Small intestine (tissue), 16 donors: ENCODE measurements at places on chromosomes 16 and 17.

- DNase-seq: no peak
Observed at GRCh38 chr16:81210807-81211206, 27.7 kb upstream of the BCO1 start.

DNA sequence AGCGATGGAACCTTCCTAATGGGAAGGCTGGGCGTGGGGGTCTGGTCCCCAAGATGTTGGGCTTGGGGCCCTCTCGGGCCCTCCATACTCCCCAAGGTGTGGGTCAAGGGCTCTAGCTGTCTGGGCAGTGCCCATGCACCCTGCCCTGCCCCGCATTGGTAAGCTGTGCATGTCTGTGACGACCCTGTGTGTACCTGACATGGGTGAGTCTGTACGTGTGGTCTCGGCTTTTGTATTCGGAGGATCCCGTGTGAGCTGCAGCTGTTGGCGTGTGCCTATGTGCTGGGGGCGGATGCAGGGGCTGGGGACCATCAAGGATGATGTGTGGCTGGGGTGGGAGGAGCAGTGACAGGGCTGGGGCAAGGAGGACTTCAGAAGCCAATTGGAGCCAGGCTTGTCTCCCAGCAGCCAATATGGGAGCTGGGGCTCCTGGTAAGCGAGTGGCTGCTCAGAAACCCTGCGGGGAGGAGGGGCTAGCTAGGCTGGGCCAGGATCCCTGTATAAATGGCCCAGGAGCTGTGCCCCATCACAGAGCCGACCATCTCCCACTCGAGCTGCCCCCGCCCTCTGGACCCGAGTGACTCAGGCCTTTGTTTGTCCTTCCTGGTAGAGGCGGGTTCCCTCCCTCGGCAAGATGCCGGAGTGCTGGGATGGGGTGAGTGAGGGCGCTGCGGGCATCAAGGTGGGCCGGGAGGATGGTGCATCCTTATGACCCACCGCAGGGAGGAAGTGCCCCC, at the start of gene NDRG4:
Gene NDRG4, plus strand, starts transcription at position 529 of the 737 bp plus-strand sequence. Its CDS starts 106 bp downstream, at position 635.
- DNase-seq: peak; percentile 47

DNA sequence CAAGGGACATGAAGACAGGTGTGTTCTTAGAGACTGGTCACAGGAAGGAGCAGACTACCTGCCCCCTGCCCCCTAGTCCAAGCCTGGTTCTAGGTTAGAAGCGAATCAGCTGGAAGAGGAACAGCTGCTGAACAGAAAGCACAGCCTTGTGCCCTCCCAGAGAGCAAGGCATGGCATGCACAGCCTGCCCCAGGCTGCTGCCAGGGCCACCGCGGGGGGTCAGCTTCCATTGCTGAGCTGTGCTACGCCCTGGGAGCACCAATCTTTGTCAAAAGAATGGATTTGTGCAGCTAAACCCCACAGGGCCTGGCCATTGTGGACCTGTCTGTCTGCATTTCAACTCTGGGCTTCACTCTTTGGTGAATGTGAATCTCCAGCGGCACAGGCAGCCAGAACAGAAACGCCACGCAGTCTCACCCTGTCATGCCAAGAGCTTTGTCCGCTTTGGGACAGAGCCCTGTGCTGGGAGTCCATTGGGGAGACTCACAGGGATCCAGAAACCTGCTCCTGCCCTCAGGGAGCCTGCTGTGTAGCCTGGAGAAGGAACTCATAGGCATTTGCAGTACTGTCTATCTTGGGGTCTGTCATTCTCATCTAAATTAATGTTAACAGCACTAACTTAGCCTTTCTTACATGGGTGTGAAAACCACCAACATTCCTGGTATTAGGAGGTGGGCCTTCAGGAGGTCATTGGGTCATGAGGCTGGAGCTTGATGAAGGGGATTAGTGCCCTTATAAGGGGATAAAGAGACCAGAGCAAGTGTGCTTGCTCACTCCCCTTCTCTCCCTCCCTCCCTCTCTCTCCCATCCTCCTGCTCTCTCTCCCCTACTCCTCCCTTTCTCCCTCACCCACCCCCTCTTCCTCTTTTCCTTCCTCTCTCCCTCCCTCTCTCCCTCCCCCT, 25.6 kb upstream of the CDRT4 start:
- no peak for DNase-seq

DNA sequence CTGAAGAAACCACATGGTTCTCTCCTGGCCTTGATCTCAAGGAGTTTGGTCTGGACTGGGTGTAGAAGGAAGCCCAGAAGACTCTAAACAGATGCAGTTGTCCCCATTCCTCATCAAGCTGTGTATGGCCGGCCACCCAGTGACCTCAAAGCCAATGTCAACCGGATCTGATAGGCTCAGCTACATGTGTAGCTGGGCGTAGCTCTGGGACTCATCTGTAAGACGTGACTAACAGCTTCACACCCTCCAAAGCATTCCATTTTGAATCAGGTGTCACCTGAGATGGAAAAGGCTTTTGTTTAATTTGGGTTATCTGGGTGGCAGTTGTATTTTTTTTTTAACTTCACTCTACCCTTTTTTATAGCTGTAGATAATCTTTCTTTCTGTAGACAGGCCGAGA, 130.4 kb downstream of the ABCC12 start:
- DNase-seq: no peak

- peak; percentile 95 for DNase-seq
Observed at GRCh38 chr16:88810912-88811768, 588 bp downstream of the APRT start.

DNA sequence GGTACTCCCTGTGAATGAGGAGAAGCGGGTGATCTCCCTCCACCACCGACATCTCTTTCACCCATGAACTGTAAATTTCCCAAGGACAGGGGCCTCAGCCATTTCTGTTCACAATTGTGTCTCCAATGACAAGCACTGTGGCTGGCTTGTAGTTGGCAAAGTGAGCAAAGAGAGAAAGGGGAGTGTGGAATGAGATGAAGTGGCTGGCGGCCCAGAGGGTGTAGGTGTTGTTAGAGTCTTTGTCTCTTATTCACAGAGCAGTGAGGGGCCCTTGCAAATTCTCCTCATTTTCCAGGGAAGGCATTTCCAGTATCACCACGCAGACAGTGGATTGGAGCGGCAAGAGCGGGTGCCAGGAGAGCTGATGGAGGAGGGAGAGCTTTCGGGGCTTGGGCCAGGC, 411.7 kb upstream of the EEF2KMT start:
- DNase-seq: no peak

- peak; percentile 67 for DNase-seq
Observed at GRCh38 chr16:4613636-4614570, 785 bp downstream of the UBALD1 start.

DNA sequence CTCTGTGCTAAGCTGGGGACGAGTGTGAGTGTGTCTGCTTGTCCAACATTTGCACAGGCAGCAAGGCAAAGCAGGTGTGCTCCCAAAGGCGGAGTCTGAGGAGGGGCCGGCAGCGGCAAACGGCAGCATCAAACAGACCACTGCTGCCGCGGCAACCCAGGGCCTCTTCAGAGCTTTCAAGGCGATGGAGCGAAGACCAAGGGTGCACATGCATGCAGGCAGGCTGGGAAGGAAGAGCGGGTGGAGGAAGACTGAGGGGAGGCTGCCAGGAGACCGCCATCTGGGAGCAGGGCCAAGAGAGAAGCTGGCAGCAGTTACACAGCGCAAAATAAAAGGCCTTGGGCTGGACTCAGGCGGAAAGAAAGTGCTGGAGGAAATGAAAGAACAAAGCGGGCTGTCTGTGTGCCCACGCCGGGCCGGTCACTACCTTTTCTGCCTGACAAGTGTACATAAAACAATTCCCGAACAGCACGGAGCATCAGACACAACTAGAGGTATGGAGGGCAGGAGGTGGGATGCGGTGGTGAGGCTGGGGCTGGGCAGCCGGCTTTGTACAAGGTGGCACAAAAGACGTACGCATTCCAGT, 8.5 kb downstream of the TIMM22 start:
- DNase-seq: no peak

GRCh38 chr17:40224718-40225550, 5.8 kb downstream of the WIPF2 start:
- DNase-seq: no peak

- no peak for DNase-seq
Observed at GRCh38 chr17:31888124-31888523, 13.4 kb downstream of the UTP6 start.

GRCh38 chr17:2102931-2103809, 48.3 kb downstream of the HIC1 start:
- DNase-seq: no peak

- peak; percentile 75 for DNase-seq
Observed at GRCh38 chr17:51118330-51119195, 2.1 kb downstream of the SPAG9 start.

- DNase-seq: no peak
Observed at GRCh38 chr17:77770331-77771105, 188.0 kb upstream of the TNRC6C start.

- no peak for DNase-seq
Observed at GRCh38 chr17:9677411-9677810, 32.1 kb downstream of the USP43 start.

GRCh38 chr16:72879846-72880245, 168.1 kb downstream of the ZFHX3 start:
- no peak for DNase-seq

- DNase-seq: no peak
Observed at GRCh38 chr17:81082177-81083073, 47.5 kb downstream of the BAIAP2 start.

DNA sequence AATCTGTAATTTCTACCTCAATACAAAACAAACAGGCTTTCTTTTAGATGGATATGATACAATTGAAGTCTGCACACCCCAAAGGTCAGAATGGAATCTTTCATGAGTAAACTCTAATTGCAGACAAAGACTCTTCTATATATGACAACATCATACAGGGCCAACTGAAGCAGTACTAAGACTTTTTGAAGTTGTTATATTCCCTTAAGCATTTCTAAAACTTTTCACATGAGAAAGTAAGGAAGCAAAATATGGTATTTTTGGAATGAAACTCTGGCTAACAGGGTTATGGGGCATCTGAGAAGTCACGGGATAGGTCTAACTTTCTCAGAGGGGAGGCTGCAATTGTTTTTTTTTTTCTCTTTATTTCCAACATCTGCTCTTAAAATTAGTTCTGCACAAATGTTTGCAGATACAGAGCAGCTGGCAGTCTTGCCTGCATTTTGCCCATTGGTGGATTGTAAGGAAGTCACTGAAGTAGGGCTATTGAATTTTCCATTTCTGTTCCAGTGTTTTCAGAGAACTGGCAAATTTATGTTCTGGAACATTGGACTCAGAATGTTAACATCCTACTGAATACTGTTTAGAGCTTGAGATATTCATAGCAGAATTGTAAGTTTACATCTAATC, 59.1 kb downstream of the SSH2 start:
- no peak for DNase-seq

- DNase-seq: no peak
Observed at GRCh38 chr16:886084-886543, 84.7 kb downstream of the LMF1 start.

DNA sequence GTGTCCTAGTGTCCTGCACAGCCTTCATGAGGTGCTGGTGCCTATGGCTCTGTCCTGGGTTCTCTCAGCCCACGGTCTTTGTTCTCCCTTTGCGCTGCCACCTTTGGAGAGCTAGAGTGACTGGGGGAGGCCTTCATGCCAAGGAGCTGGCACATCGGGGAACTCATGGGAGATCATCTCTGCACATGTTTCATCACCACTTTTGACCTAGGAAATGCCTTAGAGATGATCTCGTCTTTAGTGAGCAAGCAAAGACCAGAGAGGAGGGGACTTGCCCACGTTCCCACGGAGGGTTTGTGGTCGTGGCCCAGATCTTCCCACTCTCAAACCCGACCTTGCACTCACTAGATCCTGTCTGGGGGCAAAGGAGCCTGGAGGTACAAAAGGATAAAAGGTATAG, 23.5 kb downstream of the TBX4 start:
- no peak for DNase-seq

- no peak for DNase-seq
Observed at GRCh38 chr16:54455030-54455725, 168.6 kb upstream of the IRX3 start.

DNA sequence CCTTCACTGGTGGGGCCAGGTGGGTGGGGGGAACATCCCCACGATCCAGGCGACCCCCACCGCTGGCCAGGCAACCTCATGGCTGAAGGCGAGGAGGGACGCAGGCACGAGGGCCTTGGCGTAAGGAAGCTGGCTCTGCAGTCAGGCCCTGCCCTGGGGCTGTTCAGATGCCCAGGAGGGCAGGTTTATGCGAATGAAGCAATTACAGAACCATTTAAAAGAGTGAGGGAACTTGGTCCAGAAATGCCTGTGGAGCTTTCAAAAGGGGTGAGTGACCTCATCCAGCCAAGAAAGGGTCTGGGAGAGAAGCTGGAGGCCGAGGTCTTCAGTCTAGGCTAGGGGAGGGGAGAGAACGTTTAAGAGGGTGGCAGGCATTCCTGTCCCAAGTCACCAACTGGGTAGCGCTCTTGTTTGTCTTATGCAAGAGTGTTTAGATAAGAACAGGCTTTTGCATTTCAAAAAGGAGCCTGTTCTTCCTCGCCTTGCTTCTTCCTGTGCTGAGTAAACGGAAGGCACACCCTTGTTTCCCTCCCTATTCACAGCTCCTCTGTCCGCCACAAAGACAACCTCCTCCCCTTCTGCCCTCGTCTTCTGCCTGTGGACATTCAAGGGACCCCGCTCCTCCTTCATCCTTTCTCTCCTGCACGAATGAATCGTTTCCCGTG, 183.5 kb upstream of the SDK2 start:
- peak; percentile 6 for DNase-seq

DNA sequence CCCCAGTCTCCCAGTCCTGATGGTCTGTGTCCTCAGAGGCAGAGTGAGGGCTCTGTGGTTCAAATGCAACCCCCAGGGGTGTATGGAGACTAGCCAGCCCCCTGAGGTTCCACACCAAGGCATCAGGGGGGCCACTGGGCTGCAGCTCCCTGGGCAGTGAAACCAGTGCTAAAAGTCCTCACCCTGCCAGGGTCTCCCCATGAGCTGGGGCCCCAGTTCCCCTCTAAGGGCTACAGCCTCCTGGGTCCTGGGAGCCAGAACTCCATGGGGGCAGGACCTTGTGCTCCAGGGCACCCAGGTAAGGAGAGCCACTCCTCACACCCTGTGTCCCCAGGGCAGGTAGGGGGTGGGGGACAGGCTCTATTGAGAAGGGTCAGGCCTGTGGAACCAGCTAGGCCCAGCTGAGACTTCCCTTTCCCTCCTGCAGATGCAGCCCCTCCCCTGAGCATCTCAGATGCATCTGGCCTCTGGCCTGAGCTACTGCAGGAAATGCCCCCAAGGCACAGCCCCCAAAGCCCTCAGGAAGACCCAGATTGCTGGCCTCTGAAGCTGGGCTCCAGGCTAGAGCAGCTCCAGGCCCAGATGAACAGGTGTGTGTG, 6.4 kb upstream of the DCAF7 start:
- DNase-seq: no peak

GRCh38 chr17:15884731-15885130, 60.2 kb upstream of the ADORA2B start:
- no peak for DNase-seq

- no peak for DNase-seq
Observed at GRCh38 chr16:57985204-57986181, 14.6 kb upstream of the CNGB1 start.

DNA sequence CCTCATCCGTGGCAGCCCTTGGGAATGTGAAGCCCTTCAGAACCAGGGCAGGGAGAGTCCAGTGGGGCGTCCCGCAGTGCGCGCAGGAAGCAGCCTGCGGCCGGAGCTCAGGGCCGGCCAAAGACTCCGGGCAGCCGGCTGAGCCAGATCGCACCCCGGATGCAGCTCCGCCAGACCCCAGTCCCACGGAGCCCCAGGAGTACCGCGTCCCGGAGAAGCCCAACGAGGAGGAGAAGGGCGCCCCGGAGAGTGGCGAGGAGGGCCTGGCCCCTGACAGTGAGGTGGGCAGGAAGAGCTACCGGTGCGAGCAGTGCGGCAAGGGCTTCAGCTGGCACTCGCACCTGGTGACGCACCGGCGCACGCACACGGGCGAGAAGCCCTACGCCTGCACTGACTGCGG, 6.9 kb downstream of the ZNF205 start:
- no peak for DNase-seq
